ENCODE measurements at places on chromosomes 3 and 15.

GRCh38 chr15:58770519-58770856 is 614 bp upstream of the MINDY2 start:
- no peak for DNase-seq

DNA sequence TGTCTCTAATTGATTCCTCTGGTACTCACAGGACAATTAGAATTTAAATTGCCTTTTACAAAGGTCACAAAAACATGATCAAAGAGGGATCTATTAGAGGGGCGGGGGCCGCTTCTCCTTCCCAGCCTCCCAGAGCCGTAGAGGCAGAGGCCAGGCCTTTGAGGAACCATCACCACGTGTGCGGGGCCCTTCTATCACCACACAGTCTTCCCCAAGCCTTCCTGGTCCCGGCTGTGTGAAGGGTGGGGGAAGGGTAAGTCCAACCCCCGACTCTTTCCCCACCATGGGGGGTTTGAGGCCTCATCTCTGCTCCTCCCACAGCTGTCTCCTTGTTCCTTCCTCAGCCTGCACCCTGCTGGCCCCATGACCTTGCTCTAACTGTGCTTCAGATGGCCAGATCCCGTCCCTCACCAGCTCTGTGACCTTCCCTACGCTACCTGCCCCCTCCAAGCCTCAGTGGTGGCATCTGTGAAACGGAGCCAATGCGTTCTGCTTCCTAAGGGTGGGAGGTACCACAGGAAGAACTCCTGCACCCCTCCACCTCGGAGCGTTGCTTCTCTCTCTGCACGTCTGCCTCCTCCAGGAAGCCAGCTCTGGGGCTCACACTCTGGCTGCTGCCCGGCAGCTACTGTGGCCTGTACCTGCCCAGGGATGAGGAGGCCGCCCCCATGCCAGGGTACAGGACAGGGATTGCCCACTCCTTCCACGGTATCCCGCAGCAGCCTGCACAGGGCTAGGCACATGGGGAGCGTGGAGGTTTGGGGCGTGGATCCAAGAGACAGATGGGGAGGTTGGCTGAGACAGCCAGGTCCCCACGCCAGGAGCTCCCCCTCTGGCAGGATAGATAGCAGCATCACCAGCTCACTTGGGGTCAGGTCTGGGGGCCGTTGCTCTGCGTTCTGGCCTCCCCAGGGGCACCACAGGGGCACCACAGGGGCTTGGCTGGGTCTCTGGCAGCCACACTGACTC is 83.8 kb downstream of the LINGO1 start:
- no peak for DNase-seq

GRCh38 chr3:6504834-6505233 is 356.1 kb upstream of the GRM7 start:
- DNase-seq, result no peak

DNA sequence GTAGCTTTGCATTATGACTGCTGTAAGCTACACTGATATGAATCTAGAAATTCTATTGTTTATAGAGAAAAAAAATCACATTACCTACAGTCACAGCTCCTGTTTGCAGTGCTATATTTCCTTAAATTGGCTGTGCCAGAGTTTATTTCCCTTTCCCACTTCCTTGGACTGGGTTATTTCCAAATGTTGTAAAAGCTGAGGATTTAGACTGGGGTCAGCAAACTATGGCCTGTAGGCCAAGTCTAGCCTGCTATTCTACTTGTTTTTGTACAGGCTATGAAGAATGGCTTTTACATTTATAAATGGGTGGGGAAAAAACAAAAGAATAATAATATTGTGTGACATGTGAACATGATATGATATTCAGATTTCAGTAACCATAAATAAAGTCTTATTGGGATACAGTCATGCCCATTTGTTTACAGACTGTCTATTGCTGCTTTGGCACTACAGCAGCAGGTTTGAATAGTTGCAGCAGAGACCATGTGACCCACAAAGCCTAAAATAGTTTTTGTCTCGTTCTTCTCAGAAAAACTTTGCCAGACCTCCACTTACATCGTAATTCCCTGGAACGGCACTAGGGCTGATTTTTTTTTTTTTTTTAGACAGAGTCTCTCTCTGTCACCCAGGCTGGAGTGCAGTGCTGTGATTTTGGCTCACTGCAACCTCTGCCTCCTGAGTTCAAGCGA is 7.8 kb downstream of the GLDN start:
- no peak for DNase-seq

DNA sequence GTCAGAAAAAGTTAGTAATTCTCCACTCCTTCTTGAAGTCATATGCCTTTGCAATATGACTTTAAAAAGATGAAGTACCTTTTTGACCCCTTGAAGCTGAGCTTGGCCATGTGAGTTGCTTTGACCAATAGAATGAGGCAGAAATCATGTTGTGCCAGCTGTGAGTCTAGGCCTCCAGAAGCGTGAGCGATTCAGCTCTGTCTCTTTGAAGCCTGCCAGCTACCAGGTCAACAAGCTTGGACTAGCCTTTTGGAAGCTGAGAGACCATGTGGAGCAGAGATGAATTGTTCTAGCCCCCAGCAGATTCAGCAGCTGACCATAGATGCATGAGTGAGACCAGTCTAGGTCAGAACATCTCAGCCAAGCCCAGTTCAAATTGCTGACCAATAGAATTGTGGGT is 69.8 kb upstream of the EOMES start:
- no peak for DNase-seq

All from stimulated activated CD4-positive, alpha-beta T cell treated with anti-CD3 and anti-CD28 coated beads, Interleukin-12 subunit alpha, Interleukin-12 subunit beta, amount 100 ng/mL, for 48 hours (primary cell).